ENCODE measurements at places on chromosomes 4 and X.

DNA sequence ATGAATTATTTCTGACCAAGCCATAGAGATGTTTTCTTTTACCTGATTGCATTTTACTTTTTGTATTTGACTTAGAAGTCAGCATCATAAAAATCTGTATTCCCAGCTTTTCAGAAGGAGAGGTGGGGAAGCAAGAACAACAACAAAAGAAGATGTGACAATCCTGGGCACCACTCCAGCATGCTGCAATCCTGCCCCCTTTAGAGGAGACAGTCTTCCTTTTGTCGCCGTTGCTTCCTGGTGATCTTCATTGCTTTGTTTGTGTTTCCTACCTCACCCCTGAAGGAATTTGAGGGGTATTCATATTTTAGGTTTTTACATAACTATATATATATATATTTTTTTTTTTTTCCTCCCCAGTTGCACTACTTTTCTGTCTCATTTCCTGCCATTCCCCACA, 3.7 kb downstream of the QRFPR start:
- DNase-seq: no peak

DNA sequence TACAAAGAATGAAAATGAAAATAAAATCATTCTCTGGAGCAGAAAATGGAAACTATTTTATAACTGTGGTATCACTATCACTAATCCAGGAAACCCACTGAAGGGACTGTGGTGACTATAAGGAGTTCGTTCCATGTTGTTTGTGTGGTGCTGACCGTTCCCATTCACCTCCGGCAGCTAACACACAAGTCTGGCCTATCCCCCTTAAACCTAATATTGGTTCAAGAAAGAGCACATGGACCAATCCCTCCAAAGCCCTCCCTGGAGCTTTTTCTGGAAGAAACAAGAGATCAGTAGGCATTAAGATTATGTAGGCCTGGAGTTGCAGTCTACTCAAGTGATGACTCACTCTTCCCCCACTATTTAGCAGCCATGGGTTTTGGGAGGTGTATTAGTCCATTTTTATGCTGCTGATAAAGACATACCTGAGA, 25.9 kb upstream of the FAM241A start:
- DNase-seq: no peak

DNA sequence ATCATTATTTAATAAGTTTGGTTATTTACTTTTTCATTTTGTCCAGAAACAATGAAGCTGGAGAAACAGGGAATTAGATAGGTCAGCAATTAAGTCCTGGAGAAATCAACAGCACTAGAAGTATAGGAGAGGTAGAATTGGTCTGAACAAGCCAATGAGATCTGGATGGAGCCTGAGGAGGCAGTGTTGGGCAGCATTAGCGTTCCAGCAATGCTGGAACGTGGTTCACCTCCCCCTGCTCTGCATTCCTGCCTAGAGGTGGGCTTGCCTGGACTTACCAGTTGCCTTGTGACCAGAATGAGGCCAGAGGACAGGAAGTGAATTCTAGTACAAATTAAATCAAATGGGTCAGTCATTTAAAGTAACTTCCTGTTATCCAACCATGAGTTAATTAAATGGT, 4.6 kb downstream of the RASSF6 start:
- no peak for DNase-seq

DNA sequence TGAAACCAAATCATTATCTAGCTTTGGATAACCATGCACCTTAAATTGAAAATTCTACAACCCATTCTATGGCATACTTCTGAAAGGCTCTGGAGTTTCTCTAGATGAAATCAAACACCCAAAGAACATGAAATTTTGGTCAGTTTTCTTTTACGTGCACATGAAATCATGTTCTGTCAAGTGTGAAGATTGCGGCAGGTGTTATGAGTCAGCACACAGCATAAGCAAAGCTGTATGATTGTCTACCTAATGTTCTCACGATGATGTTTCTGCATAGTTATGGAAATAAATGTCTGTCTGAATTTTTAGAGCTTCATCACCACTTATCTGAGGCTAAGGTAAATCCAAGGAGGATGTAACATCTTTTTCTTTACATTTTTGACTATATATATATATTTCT, 495.3 kb downstream of the IL1RAPL1 start:
- DNase-seq: no peak

DNA sequence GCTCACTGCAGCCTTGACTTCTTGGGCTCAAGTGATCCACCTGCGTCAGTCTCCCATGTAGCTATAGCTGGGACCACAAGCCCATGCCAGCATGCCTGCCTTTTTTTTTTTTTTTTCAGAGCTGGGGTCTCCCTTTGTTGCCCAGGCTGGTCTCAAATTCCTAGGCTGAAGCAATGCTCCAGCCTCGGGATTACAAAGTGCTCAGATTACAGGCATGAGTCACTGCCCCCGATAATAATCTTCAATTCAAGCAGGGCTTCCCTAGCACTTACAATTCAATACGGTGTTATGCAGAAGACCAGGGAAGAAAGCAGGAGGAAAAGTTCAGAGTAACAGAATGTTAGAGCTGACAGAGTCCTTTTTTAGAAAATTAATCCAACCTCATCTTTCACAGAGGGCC, 26.1 kb downstream of the OTOP1 start:
- DNase-seq: no peak

DNA sequence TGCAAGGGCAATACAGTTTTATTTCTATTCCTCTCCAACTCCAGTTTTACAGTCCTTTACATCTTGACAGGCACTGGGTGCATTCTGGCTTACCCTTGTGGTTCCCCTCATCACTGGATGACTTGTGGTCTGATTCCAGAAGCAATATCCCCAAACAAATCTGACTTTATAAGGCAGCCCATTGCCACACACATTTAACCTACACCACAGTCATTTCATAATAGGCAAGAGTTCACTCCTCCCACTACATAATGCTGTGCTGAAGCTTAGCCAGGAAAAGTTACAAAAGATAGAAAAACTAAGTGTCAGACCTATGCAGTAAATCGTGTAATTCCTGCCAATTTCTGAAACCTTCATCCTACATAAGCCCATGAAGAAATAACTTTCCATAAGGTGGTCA, 82.9 kb upstream of the MID1IP1 start:
- DNase-seq: no peak

- no peak for DNase-seq
Observed at GRCh38 chr4:996997-997374, 3.8 kb upstream of the SLC26A1 start.

- DNase-seq: no peak
Observed at GRCh38 chrX:40326186-40326965, 228.6 kb upstream of the BCOR start.

- DNase-seq: no peak
Observed at GRCh38 chr4:17194586-17194985, 296.1 kb upstream of the LDB2 start.

GRCh38 chrX:100995469-100995868, 26.0 kb downstream of the ARL13A start:
- no peak for DNase-seq

- DNase-seq: peak; percentile 7
Observed at GRCh38 chr4:99651811-99652485, 5.7 kb downstream of the C4orf54 start.

DNA sequence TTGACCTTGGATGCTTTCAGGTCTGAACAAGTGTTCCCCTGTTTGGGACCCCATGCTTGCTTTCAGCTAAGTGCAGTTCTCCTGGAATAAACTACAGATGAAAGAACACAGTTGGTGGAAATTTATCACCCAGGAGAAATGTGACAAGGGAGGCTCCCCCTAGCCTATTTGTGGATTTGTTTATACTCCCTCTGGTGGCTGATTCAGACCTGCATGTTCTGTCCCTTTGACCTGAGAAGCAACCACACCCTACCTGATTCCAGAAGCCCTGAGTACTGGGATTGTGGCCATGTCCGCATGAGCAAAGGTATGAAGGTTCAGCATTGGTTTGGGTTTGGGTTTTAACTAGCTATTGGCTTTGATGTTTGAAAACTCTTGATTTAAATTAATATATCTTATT, 440.9 kb downstream of the MID1IP1 start:
- peak; percentile 56 for DNase-seq

DNA sequence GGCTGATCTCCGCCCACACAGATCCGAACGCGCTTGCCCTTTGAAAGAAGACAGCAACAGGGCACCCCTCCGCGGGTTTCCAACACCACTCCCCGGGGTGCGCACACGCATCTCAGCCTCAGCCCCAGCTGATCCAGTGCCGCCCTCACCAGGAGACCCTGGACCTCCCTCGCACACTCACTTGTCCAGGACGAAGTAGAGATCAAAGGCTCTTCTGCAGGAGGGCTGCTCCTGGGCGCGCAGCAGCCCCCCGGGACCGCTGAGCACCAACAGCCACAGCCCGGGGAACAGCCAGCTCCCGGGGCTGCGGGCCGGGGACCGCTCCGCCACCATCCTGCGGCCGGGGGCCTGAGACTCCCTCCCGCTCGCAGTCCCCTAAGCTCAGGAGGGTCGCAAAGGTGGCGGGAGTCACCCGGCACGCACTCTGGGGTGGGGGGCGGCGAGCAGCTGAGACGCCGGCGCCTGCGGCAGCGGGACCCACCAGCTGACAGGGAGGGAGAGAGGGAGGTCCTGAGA, 743 bp downstream of the ANTXR2 start:
- peak; percentile 38 for DNase-seq

GRCh38 chr4:178752954-178753525, 1310.8 kb upstream of the AGA start:
- no peak for DNase-seq

DNA sequence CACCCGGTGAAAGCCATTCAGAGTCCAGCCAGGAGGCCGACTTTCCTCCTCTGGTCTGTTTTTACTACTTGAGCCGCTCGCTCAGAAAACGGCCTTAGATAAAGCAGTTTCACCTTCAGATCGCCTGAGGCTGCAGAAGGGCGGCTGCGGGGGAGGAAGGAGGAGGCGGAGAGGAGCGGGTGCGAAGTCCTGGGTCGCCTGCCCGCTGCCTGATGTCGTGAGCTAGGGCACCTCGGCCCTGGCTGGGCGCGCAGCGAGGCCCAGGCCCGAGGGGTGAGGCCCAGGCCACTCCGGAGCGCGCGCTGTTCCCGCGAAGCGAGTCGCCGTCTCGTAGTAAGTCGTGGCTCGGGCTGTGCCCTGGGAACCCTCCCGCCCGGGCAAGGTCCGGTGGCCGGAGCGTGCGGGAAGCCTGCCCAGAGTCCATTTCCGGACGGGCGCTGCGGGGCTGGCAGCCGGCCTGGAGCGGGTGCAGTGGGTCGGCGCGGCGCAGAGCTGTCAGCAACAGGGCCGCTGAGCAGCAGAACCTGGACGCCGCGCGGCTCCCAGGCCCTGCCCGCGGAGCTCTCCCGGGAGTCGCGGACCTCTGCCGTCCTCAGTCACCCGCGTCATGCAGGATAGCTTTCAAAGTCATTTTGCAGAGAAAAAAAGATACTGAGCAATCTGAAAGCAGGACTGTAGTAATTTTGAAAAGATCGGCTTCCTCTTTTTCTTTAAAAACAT, 18.6 kb downstream of the TRIM2 start:
- DNase-seq: no peak

DNA sequence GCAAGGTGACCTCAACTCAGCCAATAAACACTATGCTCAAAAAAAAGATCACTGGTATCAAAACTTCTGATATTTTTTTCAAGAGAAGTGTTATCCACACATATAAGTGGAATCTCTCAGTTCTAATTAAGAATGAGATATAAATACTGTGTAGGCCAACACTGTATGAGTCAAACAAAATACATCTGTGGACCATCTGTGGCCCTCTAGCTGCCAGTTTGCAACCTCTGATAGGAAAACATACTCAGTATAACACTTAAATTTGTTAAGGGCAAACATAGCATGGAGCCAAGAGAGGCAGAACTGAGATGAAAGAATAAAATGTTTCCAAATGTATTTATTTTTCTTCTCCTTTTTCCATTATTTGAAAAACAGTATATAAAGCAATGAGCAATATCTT, 377.3 kb downstream of the ARAP2 start:
- no peak for DNase-seq

GRCh38 chr4:181216501-181216900, 1026.7 kb upstream of the TENM3 start:
- DNase-seq: no peak

DNA sequence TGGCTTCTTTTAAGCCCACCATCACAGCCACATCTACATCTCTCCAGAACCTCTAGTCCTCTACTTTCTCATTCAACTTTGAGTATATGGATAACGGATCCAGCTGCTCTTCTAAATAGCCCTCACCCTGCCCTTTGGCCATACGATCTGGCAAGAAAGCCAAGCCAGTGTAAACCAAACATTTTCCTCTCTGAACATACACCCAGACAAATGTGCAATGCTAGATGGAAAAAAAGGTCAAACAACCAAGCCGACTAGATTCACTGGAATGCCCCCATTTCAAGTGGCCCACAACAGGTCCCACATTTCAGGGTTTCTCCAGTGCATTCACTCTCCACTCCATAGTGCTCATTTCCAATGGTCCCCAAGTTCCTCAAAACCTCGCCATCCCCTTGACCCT, 24.0 kb downstream of the USP46 start:
- no peak for DNase-seq

GRCh38 chr4:154332681-154333421, 158.7 kb downstream of the DCHS2 start:
- DNase-seq: no peak

DNA sequence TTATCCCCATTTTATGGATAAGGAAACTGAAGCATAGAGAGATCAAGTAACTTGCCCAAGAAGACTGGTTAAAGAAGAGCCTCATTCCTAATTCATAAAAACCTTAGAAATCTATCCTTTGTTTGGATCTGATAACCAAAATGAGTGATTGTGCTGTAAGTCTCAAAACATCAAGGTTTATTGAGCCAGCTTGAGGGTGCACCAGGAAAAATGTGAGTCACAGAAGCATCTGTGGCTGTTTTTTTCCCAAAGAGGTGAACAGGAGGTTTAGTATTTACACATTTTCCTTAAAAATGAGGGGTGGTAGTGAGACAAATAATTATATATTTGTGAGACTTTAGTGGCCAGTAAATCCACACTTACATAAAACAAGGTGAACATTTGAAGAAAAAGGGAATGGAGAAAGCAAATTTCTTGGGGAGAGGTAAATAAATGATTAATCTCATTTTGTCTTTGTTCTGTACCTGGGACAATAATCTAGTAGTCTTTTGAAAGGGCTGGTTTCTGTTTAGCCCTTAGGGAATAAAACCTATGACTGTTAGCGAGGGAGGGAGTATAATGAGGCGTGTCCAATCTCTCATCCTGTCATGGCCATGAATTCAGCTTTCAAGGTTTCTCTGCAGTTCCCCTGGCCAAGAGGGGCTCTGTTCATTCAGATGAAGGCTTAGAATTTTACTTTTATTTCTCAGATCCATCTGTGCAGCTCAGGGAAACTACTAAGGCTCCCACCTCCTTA, 12.2 kb upstream of the FMR1 start:
- no peak for DNase-seq

DNA sequence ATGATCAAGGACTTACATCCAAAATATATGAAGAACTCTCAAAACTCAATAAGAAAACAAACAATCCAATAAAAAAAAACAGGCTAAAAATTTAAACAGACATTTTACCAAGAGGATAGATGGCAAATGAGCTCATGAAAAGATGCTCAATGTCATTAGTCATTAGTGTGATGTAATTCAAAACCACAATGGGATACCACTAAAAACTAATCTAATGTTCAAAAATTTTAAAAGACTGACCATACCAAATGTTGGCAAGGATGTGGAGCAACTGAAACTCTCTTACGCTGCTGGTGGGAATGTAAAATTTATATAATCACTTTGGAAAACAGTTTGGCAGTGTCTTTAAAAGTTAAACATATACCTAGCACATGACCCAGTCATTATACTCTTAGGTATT, 43.7 kb downstream of the RPS6KA6 start:
- DNase-seq: no peak

GRCh38 chr4:18021470-18021719, 160 bp downstream of the LCORL start:
- DNase-seq: no peak

- DNase-seq: no peak
Observed at GRCh38 chrX:154488336-154489075, 1.9 kb downstream of the SLC10A3 start.
